ENCODE measurements at places on chromosomes 4 and X. TPM values are rescaled to one million over a fixed set of nuclear protein-coding genes. Genes with fewer than 3 reads are reported as not detected.

DNA sequence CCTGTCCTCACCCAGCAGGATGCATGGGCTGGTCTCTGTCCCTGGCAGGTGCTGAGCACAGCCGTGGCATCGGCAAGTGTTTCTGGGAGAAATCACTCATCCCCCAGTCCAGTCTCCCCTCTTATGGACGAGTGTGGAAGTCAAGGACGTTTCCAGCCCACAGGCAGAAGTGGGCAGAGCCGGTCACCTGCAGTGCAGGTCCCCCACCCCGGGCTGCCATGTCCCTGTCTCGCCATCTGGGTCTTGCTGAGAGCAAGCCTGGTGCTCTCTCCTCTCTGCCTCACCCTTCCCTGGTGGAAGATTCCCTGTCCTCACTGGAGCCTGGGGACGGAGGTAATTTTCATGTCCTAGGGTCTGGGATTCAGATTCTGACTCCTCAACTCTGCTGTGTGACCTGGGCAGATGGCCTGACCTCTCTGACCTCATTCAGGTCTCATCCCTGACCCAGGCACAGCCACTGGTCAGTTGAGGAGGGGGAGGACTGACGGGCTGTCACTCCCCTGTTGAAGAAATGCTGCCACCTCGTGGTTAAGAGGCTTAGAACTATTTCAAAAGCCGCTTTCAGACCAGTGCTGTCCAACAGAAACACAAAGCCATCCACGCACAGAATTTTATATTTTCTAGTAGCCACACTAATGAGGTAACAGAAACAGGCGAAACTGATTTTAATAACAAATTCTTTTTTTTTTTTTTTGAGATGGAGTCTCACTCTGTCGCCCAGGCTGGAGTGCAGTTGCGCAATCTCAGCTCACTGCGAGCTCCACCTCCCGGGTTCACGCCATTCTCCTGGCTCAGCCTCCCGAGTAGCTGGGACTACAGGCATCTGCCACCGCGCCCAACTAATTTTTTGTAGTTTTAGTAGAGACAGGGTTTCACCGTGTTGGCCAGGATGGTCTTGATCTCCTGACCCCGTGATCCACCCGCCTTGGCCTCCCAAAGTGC is 1.8 kb downstream of the CPZ start:
- peak; percentile 65 for DNase-seq

DNA sequence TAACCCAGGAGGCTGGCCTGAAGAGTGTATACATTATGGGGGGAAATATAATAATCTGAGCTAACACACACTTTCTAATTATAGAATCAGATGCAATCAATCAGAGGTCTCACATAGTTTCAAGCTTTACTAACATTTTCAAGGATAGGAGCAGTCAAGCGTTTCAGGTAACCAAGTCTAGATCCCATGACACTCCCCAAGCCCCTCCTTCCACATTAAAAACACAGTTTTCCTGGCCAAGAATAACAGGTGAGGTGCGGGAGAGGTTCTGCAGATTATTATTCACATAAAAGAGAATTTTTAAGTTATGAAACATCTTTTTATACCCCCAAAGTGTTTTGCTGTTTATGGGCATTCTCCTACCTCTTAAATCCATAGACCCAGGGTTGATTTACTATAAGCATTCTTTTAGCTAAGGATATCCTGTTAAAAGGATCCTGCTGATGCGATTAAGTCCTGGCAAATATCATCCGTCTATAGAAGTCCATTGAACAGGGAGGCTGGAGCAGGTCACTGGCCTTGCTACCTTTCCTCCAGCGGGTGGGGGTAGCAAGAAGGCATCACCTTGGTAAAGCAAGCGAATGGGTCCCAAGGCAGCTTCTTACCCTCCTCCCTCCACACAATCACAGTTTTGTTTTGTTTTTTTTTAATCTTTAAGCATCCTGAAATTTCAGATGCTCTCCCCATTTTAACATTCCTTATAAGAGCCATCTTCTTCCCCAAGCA is 104.7 kb upstream of the GPM6A start:
- DNase-seq, result no peak

DNA sequence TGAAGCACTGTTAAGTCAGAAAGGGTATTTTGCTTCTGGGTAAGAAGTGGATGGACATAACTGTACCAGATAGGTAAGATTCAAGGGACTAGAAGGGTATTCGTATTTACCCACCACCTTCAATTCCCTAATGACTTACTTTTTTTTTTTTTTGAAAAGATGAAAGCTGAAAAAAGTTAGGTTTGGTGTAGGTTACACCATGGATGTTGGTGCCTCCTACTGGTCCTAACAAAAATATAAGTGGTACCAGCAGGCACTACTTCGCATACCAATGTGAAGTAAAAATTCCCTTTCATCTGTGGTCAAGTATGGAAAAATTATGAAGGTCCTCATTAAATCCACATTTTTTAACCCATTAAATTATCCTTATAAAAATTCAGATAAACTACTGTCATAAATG is 7.2 kb downstream of the ANKRD17 start:
- no peak for DNase-seq

DNA sequence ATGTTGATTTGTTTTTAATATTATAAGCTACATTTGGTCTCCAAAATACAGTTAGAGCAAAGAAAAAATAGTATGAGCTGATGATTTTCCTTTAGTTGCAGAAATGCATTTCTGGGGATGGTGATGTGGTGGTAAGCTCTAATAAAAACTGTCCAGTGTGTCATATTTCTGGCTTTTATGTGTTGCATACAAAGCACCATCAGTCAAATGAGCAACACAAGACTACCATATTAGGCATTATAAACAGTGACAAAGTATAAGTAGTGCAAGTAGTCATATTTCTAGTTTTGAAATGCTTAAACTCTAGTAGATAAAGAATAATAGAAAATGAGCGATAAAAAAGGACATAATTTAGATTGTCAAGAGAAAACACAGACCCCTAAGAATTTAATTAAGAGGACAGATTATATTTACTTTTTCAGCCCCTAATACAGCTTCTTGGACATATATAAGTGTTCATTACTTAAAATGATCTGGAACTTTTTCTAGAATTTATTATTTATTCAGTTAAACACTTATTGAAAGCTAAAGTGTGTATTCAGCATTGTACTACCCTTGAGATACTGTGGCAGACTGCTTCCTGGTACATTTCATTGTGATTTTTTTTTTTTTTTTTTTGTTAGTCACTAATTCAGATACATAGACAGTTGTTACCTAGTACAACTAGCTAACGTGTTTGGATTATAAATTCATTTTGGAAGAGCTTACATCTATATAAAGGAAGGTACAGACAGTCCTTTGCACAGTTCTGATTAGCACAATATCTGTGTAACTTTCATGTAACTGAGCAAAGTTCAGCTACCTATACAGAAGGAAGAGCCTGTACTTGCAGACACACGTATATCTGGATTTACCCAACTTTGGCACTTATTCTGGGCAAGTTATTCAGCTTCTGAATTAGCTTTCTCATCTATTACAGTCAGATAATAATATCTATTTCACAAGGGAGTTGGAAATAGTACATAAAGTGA is 22.3 kb downstream of the RAP1GDS1 start:
- DNase-seq, result no peak

GRCh38 chrX:153303276-153304262 is 18.0 kb downstream of the PNMA6F start:
- DNase-seq, result no peak

DNA sequence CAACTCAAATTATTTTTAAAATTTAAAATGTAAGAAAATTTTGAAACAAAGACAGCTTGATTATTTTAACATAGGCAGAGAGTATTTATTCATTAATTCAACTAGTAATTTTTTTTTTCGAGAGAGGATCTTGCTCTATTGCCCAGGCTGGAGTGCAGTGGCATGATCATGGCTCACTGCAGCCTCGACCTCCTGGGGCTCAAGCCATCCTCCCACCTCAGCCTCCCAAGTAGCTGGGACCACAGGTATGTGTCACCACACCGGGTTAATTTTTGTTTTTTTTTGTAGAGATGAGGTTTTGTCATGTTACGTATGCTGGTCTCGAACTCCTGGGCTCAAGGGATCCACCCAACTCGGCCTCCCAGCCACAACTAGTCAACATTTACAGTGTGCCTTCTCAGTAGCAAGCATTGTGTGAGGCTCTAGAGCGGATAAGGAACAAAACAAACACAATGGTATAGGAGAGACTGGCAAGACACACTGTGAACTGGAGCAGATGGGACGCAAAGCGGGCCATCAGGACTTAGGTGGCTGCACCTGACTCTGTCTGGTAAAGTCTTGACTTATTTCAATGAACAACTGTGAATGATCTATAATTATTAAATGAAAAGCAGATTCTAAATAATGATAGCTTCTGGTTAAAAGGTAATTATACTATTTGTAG is 21.6 kb downstream of the SETD7 start:
- DNase-seq, result no peak

DNA sequence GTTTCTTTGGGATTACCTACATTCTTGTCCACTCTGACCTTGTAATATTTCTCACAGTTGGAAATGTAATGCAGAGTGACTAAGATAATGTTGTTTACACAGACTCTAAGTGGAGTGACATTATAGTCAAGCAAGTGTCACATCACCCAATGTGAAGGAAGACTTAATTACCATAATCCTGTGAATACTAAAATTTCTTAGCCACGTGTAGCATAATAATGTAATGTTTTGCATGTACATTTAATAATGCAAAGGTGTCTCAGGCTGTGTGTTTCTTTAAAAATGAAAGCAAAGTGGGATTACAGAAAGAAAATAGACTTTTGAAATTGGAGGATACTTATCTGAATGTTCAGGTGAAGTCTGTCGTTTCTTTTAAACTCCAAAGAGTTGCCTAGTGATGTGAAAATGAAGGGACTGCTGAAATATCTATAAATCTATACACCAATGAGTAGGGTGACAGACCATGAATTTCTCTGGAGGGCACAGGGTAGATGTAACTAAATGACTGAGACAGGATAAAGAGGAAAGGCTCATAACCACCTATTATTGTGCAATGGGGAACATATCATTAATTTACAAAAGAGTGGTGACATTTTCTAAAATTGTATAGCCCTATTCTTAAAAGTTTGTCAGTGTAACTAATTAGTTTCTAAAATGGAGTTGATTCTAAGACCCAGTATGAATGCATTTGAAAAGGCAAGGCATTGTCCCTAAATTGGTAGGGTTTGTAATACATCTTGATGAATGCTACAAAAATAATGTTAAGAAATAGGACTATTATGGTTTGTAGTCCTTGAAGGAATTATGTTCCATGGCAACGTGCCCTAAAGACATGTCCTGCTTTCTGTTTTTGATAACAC is 235.7 kb downstream of the DACH2 start:
- DNase-seq, result no peak

DNA sequence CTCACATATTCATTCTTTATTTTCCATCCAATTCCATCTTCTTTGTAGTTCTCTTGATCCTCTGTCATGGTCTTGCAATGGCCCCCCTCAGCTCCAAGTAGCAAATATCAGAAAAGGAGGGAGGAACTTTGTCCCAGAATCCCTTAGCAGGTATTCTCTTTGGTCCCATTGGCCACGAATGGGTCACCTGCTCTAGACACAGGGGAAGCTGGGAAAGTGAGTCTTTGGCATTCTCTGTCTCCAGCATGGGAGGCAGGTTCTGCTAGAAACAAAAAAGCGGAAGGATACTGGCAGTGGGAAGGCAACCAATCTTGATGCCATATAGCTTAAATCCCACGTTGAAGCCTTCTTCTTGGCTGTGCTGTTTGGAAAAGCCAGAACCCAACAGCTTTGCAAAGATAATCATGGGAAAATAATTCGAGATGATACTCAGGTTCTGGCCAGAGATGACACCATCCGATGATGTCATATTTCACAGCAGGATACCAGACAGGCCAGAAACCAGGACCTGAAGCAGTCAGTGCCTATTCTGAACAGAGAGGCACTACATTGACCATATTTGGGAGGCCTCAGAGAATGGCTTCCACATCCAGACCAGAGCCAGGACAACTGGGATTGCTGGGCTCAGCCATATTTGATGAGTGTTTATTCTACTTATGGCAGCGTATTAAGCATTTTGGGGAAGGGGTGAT is 110.4 kb upstream of the ATXN3L start:
- no peak for DNase-seq

UGT2B17 gene
- not detected for polyA plus RNA-seq

SLC16A2 gene
- polyA plus RNA-seq, result 33.7 TPM

ALAS2 gene
- polyA plus RNA-seq, result 9.6 TPM

FAT4 gene
- 29.4 TPM for polyA plus RNA-seq

SLC10A6 gene
- 0.12 TPM for polyA plus RNA-seq

HERC5 gene
- polyA plus RNA-seq, result 6.3 TPM

Data from right renal pelvis (tissue), 4 donors.